NCI-H1417 (cell line): ENCODE measurements at places on chromosomes 11 and 22.

- DNase-seq = no peak
These were observed 4.4 kb downstream of the EXPH5 start for GRCh38 chr11:108589136-108589535.

- DNase-seq = no peak
These were observed 14.1 kb downstream of the CREB3L1 start for GRCh38 chr11:46291441-46292150.

DNA sequence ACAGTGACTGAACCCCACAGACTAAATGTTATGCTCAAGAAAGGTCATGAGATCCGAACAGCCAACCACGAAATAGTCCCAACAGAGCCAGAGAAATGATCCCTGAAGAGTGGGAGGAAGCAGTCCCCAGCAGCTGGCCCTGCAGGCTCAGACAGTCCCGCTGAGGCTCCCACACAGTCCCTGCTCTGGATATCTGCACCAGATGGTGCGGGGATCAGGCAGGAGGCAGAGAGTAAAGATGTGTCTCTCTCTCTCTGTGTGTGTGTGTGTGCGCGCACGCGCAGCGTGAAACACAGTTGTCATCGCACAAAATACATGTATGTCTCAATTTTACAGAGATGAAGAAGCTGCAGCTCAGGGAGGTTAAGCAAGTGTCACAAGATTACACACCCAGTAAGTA, 27.9 kb downstream of the GUCY1A2 start:
- DNase-seq = no peak

DNA sequence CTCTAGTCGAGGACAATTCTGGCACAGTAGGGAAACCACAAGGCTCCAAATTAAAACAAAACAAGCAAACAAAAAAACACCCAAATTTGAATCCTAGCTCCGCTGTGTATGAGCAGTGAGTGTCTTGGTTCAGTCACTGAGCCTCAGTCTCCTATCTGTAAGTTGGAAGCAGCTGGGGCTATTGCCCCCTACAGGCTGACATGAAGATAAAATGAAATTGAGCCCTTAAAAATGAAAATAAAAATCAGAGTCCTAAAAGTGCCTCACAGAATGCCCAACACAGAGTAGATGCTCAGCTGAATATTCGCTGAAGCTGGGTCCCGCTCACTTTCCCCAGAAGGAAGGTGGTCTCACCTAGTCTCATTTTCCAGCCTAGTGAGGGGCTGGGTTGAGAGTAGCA, 65.2 kb downstream of the PDE2A start:
- no peak for DNase-seq

- DNase-seq = no peak
These were observed 1.3 kb downstream of the TBC1D10C start for GRCh38 chr11:67405196-67405567.

DNA sequence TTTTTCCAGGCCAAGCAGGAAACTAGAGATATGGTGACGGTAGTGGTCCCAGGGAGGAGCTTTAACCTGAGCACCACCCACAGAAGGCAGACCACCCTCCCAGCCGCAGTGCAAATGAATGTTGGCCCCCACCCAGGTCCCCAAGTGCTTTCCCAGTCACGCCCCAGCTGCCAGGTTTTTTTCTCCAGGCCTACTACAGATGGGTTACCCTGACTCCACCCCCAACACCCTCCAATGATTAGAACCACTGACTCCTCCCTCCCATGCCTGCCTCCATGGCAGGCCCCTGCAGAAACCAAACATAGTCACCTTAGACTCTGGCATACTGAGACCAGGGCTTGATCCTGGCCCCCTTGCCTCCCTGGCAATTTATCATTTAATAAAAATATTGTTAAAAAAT, 58.7 kb upstream of the CHST1 start:
- DNase-seq = peak; percentile 12

- no peak for DNase-seq
These were observed 28.0 kb downstream of the OR5B17 start for GRCh38 chr11:58330861-58331260.

DNA sequence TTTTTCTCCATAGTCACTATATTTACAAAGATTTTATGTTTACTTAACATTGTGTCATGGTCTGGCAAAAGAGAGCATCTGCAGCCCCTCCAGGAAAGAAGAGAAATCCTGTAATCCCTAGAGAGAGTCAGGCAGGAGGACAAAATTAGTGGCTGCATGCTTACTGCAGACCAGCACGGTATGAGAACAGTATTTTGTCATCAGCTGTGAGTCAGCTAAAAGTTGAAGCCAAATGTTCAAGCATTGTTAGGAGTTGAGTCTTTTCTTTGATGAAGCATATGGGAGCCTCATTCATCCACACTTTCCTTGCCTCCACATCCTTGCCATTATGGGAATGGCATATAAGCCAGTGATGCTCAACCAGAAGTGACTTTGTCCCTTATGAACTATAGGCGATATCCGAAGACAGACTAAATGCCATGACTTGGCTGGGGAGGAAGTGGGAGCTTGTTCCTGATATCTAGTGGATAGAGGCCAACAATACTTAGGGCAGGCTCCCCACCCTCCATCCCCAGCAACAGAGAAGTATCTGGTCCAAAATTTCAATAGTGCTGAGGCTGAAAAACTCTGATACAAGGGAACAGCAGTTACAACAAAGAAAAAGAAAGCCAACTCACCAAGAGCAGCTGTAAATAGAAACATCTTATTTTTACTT, 112.0 kb upstream of the OR5AK2 start:
- no peak for DNase-seq

GRCh38 chr11:76124905-76125770, 81.2 kb downstream of the WNT11 start:
- no peak for DNase-seq

DNA sequence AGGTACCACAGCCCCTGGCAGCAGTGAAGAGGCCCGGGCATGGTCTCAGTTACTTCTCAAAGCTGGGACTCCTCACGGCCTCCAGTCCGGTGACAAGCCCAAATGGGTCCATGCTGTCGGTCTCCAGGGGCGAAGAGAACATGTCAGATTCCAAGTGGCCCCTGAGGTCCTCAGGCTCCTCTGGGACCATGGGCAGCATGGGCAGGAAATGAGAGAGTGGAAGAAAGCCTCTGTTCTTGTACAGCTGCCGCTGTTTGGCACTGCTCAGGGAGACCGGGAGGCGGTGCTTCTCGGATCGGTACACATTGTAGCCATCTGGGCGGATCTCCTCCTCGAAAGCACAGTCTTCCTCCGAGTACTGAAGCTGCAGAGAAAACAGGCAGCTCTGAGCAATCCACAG, 4.6 kb downstream of the FGF19 start:
- no peak for DNase-seq

- no peak for DNase-seq
These were observed 205.6 kb downstream of the ADAMTS15 start for GRCh38 chr11:130653838-130654636.

DNA sequence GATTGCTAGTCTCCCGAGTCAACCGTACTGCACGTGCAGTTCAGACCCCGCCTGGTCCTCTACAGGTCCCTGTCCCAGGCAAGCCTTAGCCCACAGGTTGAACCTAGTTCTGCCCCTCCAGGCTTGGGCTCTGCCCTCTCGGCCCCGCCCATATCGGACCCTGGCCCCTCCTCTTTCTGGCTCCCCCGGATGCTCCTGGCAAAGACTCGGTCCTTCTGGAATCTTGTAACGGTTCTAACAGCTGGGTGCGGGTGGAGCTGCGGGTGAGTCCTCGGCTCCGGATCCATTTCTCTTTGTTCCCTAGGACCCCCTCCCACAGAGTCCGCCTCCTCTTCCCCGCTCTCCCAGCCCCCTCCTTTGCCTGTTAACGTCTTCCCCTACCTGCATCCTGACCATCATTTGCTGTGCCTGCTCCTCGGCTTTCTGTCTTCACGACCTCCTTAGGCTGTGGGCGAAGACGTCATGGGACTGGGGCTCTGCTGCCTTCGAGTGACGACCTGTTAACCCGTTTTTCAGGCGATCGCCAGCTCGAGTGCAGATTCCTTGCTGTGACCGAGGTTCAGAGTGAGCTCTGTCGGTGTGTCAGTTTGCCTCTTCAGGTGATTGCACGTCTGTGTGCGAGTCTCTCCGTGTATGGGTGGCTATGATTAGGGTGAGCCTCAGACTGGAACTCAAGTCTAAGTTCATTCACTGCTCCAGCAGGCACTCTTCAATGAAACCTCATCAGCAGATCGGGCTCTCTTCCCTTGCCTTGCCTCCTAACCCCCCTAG, at the start of gene DNHD1:
TSS of gene DNHD1 (plus strand) at position 212 of the 771 bp plus-strand sequence. CDS start 936 bp downstream, outside the sequence.
- no peak for DNase-seq

DNA sequence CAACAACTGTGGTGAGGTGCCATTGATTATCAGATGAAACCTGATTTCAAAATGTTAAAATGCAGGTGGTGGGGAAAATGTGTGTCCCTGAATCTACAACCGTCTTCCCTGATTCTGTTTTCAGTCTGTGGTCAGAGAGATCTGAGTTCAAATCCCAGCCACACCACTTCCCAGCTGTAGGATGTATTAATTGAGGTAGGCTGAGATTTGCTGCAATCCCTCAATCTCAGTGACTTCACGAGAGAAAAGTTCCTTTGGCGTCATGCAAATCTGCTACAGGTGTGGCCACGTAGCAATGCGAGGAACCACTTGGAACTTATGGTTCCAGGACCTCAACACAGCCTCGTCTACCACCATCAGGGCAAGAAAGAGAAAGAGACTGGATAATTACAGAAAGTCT, 56.2 kb downstream of the BCL2L13 start:
- DNase-seq = no peak

- DNase-seq = no peak
These were observed 24.5 kb downstream of the GAS2 start for GRCh38 chr11:22690871-22691270.

- no peak for DNase-seq
These were observed 117.8 kb downstream of the SERGEF start for GRCh38 chr11:17894929-17895658.

GRCh38 chr11:62999649-63000048, 14.9 kb upstream of the SLC22A6 start:
- no peak for DNase-seq

GRCh38 chr11:112279901-112280267, 19.2 kb upstream of the PLET1 start:
- DNase-seq = peak; percentile 64

GRCh38 chr11:67647471-67647870, 3.1 kb downstream of the ACY3 start:
- DNase-seq = no peak

GRCh38 chr11:65640483-65641296, 2.8 kb downstream of the SIPA1 start:
- no peak for DNase-seq

DNA sequence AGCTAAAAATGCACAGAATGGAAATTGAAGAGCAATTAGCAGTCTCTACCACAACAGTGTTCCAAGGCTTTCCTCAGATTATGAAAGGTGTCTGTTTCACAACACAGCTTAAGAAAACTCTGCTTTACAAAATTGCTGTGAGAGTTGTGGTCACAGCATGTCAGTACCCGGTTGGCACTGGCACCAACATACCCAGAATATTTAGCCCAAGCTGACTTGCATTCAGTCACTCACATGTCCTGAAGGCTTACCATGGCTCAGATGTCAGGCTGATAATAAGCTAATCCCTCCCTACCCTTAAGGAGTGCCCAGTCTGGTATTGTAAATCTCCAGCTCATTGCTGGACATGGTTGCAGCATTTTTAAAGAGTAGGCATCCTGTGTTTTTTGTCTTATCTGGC, 14.9 kb downstream of the NCR3LG1 start:
- no peak for DNase-seq

- DNase-seq = no peak
These were observed 54.3 kb downstream of the CTNND1 start for GRCh38 chr11:57815877-57816276.

GRCh38 chr11:8090756-8091155, 9.7 kb downstream of the TUB start:
- DNase-seq = peak; percentile 52

DNA sequence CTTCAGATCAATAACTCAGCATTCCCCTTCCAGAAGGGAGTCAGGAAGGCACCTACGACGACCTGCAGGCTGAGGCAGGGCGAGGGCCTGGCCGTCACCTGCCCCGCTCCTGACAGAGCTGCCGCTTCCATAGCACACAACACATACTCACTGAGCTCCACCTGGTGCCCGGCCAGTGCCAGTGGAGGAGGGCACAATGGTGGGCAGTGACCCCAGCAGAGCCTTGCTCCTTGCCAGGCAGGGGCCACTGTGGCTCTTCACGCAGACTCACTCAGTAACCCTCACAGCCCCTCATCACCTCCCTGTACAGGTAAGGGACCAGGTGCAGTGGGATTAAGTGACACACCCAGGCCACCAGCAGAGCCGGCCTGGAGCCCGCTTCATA, 24.6 kb downstream of the LRFN4 start:
- DNase-seq = peak; percentile 35

DNA sequence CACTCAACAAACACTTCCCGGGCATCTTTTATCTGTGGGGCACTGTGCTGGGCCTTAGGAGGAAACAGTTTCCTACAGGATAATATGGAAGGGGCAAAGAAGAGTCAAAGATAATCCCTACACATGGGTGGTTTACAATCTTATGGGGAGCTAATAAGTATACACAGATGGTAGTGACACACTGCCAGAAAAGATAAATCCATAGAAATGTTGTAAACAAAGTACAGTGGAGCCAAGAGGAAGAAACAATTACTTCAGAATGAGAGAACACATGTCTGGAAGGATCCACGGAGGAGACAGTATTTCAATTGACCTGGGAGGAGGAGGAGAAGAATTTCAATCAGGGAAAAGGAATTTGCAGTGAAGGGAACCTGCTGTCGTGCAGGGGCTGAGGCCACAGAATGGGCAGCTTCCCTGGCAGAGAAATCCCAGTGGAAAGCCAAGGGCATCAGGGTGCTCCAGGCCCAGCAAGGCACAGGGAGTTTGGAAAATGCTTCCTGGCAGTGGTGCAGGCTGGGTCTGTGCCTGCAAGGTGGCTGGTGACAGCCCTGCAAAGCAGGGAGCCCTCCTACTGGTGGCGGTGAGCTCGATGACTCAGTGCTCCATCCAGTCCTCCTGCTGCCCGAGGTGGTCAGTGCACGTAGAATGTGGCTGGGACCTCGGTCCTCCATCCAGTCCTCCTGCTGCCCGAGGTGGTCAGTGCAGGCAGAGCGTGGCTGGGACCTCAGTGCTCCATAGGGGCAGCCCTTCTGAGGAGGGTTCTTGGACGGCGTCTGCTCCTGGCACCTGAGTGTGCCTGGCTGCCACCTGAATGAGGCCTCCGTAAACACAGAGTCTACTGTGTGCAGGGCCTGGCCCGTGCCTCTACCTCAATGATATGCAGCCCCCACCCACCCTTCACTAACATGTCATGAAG, 444.3 kb upstream of the B3GAT1 start:
- DNase-seq = no peak

- DNase-seq = no peak
These were observed 3.0 kb downstream of the CXCR5 start for GRCh38 chr11:118886681-118887111.

GRCh38 chr11:134676516-134677287, 264.7 kb upstream of the B3GAT1 start:
- no peak for DNase-seq

GRCh38 chr22:25741692-25742626, at the start of gene MYO18B:
Gene MYO18B (plus strand): TSS chr22:25742188. CDS start chr22:25761093, 18,905 bp downstream.
- no peak for DNase-seq

- no peak for DNase-seq
These were observed 2.8 kb upstream of the TSPO start for GRCh38 chr22:43148581-43148980.
